ENCODE measurements at places on chromosomes 5 and 9.

DNA sequence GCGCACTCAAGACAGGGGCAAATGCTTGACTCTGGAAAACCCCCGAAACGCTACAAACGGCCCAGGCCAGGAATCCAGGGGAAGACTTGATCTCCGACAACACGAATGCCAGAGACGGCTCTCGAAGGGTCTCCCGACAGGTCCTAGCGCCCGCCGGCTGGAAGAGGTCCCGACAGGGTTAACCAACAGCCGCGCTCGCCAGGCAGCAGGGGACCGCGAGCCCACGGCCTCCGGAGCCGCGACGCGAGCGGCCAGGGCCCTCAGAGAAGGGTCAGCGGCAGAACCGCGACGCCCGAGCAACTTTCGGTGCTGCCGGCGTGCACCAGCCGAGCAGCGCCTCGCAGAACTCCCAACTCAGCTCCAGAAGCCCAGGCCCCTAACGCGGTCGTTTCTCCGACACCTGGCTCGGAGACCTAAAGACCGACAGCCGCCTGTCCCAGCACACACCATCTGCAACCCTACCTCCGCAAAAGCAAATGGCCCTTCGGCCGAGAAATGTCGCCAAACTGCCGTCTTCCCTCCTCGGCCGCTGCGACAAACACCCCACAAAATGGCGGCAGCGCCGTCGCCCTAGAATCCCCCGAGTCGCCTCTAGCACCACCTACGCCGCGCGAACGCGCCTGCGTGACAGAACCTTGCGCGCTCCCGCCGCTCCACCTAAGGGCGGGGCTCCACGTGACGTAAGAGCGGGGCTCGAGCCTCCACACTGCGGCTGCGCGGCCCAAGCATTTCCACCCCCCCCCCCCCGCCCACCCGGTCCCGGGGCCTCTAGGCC, at the start of gene CLK4:
CLK4 (minus strand) TSS at position 567 of the 775 bp plus-strand sequence. CDS start 3,634 bp downstream, outside the sequence.
- DNase-seq: peak; percentile 87

DNA sequence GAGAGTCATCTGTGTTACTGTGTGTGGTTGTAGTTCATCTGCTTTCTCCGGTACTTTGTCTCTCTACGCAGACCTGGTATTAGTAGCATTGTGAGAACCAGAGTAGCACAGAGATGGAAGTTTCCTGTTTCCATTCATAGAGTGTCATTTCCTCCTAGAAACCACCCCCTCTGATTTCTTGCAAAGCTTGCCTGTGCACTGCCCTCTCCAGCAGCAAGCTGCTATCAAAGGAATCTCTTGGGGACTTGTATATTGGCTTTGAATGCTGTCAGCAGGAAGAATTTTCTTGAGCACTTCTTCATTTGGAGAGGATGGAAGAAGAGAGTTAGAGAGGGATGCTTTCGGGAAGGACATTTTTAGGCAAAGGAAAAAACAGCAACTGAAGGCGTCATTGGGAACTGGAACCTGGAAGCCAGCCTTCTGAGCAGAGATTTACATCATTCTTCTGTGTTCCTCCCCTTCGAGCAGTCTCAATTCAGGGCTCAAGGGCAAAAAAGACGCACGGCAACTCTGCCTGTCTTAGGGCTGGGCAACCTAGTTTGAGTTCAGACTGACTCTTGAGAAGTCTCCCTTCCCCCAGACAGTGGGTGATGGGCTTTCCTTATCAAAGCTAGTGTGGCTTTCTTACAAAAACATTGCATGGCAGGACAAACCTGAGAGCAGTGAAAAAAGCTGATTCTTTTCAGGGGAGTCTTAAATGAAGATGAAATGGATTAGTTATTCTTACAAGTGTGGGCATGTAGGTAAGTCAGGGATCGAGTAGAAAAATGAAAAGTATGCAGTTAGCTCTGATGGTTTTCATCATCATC, 226.3 kb downstream of the AOPEP start:
- no peak for DNase-seq

DNA sequence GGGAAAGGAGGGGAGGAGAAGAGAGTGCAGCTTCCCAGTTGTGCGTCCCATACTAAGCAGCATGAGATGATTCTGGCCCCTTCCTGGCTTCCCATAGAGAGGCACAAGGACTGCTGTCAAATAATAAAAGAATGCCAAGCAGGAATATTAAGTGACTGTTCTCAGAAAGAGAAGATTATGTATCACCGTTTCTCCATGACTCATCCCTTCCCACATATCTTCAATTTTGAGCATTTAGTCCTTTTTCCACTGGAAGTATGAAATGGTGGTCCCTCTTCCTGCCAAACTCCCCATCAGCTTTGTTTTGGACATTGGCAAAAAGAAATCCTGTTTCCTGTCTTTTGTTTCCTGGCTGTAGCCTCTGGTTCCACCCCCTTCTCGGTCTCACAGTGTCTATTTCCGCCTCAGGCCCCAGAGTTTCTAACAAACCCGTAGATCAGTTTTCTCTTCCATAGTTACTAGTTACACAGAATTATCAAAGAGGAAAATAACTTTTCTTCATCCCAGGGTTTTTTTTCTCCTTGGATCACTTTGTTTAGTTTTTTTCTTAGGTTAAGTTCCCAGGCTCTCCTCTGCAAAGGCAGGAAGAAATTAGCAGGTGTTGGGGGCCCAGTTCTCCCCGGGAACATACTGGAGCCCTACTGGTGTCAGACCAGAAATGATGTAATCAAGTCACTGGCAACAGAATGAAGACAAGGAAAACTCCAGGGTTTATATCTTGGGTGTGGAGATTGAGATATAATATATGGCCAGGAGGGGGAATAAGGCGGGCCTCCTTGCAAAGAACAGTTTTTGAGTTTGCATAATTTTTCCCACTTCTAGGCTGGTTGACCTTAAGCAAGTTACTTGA, 26.4 kb upstream of the ARHGAP26 start:
- no peak for DNase-seq

DNA sequence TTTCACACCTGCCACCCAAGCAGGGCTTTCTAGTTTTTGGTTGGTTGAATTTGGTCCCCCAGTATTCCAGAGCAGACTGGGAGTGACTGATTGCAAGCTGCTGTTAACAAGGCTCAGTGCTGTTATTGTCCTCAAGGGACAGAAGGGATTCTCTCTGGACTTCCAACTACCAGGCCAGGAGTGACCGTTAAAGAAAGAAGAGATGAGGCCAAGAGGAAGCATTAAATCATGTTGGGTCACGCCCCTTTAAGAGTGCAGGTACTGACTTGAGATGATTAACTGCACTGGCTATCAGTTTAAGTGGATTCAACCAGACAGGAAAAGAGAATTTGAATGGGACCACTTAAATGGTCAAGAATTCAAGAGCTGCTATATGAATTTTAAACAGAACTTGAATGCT, 220.8 kb upstream of the PCSK5 start:
- DNase-seq: no peak

- DNase-seq: no peak
Observed at GRCh38 chr9:15307523-15307841, 466 bp upstream of the TTC39B start.

- DNase-seq: no peak
Observed at GRCh38 chr9:120570296-120570695, 9.7 kb downstream of the CDK5RAP2 start.

DNA sequence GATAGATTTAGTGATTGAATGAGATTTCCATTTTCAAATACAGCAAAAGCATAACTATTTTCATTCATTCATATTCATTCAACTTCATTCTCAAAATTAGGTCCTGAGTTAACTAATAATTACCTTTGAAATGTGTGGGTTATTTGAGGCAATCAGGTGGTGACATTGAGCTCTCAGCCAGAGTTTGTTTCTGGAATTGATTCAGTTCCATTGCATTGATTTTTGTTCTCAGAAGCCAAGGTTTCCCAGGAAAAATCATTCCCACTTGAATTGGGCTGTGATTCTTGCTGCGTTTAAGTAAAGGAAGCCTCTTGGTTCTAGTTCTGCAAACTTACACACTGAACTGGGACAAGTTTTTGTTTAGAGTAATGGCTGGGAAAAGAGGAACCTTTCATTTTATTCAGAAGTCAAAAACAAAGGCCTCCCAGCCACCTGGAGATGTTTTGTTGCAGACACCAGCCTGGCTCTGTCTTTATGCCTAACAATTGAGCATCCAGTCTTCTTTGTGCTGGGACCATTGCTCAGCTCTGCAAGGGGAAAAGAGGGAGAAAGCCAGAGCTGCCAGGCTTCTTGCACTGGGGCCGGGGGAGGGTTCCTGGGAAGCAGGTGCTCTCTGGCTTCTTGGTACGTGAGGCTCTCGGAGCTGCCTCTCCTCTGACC, 198.6 kb downstream of the TRIO start:
- DNase-seq: no peak

DNA sequence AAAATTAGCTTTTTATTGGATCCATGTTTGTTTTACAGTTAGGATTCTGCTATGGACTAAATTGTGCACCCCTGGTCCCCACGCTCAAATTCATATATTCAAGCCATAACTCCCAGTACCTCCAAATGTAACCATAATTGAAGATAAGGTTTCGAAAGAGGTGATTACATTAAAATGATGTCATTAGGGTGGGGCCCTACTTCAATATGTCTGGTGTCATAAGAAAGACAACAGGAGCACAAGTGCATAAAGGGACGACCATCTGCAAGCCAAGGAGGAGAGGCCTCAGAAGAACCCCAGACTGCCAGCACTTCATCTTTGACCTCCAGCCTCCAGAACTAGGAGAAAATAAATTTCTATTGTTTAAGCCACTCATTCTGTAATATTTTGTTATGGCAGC, 7.4 kb upstream of the HNRNPA0 start:
- no peak for DNase-seq

DNA sequence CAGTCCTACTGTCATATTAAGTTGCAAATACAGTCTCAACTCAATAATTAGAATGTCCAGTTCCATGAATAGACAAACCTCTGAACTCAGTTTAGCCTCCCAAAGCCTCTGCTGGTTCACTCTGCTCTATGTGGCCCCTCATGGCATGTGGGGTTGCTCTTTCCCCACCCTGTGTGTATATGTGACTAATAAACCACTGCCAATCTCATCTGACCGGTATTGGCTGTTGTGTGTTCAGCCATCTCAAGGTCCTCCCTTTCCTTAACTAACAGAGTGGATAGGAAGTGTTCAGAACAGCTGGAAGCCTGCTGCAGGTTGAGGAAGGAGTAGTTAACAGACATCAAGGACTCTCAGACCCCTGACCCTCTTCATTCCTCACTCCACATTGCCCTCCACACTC, 55.3 kb downstream of the IL33 start:
- no peak for DNase-seq

GRCh38 chr5:2744485-2744884, 7.0 kb downstream of the IRX2 start:
- DNase-seq: no peak

- no peak for DNase-seq
Observed at GRCh38 chr5:179763215-179763945, 30.4 kb upstream of the LTC4S start.

DNA sequence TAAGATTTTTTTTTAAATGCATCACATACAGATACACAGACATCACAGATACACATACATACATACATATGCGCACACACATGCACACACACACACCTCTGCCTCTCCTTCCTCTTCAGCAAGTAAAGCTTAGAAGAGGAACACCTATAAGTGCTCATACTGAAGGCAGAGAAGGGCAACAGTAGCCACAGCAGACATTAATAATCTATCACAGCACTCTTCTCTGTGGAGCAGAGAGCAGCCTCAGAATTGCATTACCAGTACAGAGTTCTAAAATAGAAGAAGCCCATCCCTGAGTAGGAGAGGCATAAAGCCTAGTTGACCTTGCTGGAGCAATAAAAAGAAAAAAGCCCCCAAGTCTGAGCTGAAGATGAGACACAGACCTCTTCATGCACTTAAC, 110.6 kb downstream of the MLLT3 start:
- no peak for DNase-seq

DNA sequence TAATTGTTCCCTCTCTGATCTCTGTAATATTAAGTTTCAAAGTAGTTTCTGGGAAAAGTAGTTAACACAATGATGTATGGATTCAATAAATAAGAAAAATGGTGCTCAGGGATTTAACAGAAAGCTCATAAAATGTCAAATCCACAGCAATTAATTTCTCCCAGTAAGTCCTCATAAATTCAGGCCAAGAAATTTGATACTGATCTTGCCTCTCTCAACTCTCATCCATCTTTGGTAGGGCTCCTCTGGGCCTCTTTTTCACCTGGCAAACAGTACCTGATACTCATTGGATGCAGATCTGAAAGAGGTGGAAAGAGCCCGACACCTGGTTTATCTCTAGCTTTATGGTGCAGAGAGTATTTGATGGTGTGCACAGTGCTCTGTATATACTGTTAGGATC, 106.1 kb downstream of the STK32A start:
- no peak for DNase-seq

DNA sequence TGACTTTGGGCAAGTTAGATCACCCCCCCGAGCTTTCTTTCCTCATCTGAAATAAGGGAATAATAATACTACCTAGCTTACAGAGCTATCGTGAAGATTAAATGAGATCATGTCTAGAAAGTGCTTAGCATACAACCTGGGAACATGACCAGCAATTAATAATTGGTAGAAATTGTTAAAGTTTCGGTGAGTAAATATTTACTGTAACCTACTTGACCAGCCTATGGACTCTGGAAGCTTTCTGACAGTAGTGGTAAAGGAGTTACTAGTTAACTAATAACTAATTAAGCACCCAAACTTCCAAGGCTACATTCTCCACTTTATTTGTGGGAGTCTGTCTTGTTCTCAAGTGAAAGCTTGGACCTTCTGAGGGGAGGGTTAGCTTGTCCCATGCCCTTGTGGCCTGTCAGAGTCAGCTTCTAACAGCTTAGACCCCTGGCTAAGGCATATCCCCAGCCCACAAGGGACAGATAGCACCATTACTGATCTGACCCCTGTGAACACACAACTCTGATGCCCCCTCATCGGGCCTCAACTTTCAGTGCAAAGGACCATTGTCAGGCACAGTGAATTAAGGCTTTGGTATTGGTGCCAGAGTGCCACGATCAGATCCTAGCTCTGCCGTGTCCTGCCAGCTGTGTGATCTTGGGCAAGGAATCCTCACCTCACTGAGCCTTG, 58.7 kb upstream of the SAP30L start:
- no peak for DNase-seq

GRCh38 chr5:138841531-138841930, 33.6 kb downstream of the LRRTM2 start:
- no peak for DNase-seq

- DNase-seq: no peak
Observed at GRCh38 chr9:121574774-121575519, 75.3 kb upstream of the GGTA1 start.

DNA sequence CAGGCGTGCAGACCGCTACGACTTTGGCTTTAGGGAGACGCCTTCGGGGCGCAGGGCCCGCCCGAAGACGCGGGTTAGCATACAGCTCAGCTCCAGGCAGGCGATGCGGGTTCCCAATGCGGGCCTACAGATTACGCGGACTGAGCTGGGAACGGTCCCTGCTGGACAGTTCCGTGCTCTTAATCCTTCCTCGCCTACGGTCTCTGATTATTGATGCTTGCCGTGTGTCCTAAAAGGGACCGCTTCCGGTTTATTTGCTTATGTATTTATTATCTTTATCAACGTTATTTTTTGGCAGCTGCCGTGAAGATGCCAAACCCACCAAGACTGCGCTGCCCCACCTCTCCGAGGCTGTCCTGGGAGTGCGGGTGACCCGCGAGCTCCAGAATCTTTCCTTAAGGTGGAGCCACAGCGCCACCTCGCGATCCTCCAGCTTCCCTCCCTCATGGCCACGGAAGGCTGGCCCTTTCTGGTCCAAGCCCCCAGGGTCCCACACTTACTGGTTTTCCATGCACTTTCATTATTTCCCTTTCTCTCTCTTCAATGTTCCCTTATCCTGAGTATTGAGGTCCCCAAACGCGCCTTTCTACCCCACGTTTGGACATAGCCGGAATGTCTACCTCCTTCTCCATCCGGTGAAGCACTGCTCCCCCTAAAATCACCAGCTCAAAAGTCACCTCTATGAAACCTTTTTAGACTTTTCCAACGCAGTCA, 7.0 kb upstream of the EBF1 start:
- peak; percentile 65 for DNase-seq
